ENCODE measurements at places on chromosomes 7 and 10. TPM values are rescaled to one million over a fixed set of nuclear protein-coding genes. Genes with fewer than 3 reads are reported as not detected.

- DNase-seq, result no peak
These were observed 80.1 kb downstream of the WDR37 start for GRCh38 chr10:1136268-1136667.

DNA sequence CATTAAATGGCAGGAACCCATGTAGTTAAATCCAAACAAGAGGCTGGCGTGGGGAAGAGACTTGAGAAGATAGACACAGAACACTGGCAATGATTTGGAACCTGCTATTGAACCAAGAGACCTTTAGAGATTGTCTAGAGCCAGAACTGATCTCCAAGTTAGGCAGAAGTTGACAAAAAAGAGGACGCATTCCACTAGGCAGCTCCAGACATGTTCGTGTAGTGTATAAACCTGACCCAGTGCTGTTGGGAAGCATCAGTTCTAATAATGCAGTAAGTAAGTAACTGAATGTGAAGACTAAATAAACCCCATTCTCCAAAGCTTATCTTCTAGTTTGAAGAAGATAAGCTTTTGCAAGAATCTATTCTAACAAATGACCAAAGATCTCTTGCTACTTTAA lies 50.8 kb downstream of the AP3M1 start:
- DNase-seq, result no peak

DNA sequence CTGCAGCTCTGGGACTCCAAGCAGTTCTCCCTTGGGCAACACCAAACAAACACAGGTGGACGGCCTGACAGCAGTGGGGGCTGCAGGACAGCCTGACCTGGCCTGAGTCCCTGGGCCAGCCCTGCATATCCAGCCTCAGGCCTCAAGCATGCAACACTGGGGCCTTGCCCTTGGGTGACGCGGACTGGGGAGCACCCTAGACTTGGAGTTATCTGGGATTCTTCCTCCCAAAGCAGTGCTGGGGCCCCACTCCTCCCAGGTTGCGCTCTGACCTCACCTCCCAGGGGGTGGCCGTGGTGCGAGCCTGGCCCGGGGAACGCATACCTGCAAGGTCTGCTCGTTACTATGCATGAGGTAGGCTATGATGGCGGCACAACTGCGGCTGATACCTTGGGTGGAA lies 6.2 kb upstream of the TMEM120A start:
- no peak for DNase-seq

DNA sequence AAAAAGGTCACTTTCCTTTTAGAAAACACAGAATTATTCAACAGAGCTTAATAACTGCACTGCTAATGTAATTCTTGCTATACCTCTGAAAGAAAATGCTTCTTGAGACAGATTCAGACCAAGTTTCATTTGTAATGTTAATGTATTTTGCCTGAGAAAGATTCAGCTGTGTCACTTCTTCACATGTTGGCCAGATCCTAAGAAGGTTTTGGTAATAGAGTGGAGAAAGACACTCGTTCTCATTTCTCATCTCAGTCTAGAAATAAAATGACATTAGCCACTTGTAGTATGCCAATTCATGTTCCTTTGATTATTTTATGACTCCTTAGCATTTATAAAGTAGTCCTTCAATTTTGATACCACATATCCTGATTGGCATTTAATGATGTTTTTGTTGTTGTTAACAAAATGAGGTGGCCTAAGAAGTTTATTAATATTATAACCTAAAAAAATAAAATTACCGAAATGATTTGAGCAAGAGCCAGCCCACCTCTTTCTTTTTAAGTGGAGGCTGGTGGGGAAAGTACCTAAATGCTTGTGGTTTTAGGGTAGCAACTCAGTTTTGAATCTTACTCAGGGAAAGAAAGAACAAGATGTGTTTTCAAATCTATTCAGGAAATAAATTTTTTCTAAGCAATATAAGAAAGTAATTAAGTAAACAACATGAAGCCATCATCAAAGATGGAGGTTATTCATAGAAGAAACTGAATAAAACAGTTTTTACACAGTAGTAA lies 16.4 kb upstream of the ELAPOR2 start:
- DNase-seq, result no peak

- DNase-seq, result no peak
These were observed 6.0 kb downstream of the ATP6V1F start for GRCh38 chr7:128868624-128869137.

DNA sequence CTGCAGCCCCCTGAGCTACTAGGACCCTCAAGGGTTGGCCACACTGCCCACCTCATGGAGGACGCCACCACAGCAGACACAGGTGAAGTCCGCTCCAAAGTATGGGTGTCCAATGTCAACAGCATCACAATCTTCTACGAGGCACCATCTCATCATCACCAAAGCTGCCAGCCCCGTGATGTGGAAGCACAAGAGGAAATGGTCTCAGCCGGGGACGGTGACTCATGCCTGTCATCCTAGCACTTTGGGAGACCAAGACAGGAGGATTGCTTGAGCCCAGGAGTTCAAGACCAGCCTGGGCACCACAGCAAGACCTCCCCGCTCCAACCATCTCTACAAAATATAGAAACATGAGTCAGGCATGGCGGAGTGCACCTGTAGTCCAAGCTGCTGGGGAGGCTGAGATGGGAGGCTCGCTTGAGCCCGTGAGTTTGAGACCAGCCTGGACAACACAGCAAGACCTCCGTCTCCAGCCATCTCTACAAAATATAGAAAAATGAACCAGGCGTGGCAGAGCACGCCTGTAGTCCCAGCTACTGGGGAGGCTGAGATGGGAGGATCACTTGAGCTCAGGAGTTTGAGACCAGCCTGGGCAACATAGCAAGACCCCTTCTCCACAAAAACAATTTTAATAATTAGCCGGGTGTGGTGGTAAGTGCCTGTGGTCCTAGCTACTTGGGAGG lies 48.8 kb upstream of the MYL10 start:
- DNase-seq, result peak; percentile 37

- no peak for DNase-seq
These were observed 775.3 kb upstream of the POM121L12 start for GRCh38 chr7:52260046-52260665.

AGAP6 gene
- total RNA-seq, result 1.9 TPM
